ENCODE measurements at places on chromosomes 16 and 17. TPM values are rescaled to one million over a fixed set of nuclear protein-coding genes. Genes with fewer than 3 reads are reported as not detected.

The LHX1 gene
- total RNA-seq: not detected

The SCGB1C2 gene
- not detected for total RNA-seq

The FOXL1 gene
- total RNA-seq: 2.2 TPM

The USP36 gene
- 22.8 TPM for total RNA-seq

The PLXDC1 gene
- not detected for total RNA-seq

The NF1 gene
- total RNA-seq: 39.1 TPM

The PIRT gene
- total RNA-seq: not detected

The KCNJ16 gene
- 1.7 TPM for total RNA-seq

The ENPP7 gene
- total RNA-seq: not detected

The CLEC18A gene
- 0.68 TPM for total RNA-seq

The CCL22 gene
- total RNA-seq: not detected

The OTOA gene
- total RNA-seq: not detected

The EVPL gene
- total RNA-seq: 0.05 TPM

The CCL4 gene
- total RNA-seq: not detected

The TNP2 gene
- not detected for total RNA-seq

The DNAAF1 gene
- total RNA-seq: under 0.01 TPM

The NTN3 gene
- not detected for total RNA-seq

The CACNA1G gene
- not detected for total RNA-seq

The GPRC5C gene
- 1.8 TPM for total RNA-seq

The EPN3 gene
- under 0.01 TPM for total RNA-seq

The SP2 gene
- total RNA-seq: 2.6 TPM

The ACSM2B gene
- 0.34 TPM for total RNA-seq

The CHD9NB gene
- 1.9 TPM for total RNA-seq

The HNF1B gene
- 0.34 TPM for total RNA-seq

The CMTM2 gene
- not detected for total RNA-seq

The KRTAP16-1 gene
- total RNA-seq: 0.05 TPM

The CBFB gene
- total RNA-seq: 124 TPM

The TMEM92 gene
- total RNA-seq: 0.17 TPM

The DNAAF8 gene
- total RNA-seq: 0.70 TPM

The KRTAP9-4 gene
- total RNA-seq: not detected

The TP53TG3F gene
- not detected for total RNA-seq

The TMEM98 gene
- 42.4 TPM for total RNA-seq

The SLC7A6OS gene
- total RNA-seq: 13.3 TPM

The HOXB13 gene
- not detected for total RNA-seq

The TP53TG3 gene
- total RNA-seq: not detected

The ADGRG1 gene
- total RNA-seq: 35.4 TPM

The GHDC gene
- 28.6 TPM for total RNA-seq

The CEP112 gene
- total RNA-seq: 14.8 TPM

The PDPR gene
- 53.1 TPM for total RNA-seq

The OR2C1 gene
- total RNA-seq: not detected

The TEX14 gene
- total RNA-seq: 0.05 TPM

The DNAI2 gene
- total RNA-seq: not detected

Data from dermis blood vessel endothelial cell (primary cell).